ENCODE measurements at places on chromosomes 7 and 10. TPM values are rescaled to one million over a fixed set of nuclear protein-coding genes. Genes with fewer than 3 reads are reported as not detected.

NUDT13 gene
- 0.56 TPM for total RNA-seq

CREB5 gene
- total RNA-seq, result 49.1 TPM

VAX1 gene
- total RNA-seq, result not detected

UCN3 gene
- not detected for total RNA-seq

PKD1L1 gene
- 0.14 TPM for total RNA-seq

THSD7A gene
- 6.1 TPM for total RNA-seq

DNA sequence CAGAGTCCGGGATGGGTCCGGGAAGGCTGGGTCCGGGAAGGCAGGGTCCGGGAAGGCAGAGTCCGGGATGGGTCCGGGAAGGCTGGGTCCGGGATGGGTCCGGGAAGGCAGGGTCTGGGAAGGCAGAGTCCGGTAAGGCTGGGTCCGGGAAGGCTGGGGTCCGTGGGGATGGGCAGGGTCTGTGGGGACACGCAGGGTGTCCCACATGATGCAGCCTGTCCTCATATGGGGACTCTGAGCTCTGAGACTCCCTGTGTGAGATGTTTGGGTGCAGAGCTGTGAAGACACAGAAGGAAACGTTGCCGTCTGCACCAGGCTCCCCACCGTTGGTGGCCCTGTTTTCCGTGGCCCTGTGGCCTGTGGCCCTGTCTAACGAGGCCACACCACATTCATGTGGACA, 45.7 kb upstream of the ADGRA1 start:
- no peak for DNase-seq

- no peak for DNase-seq
These were observed 70.5 kb upstream of the FGL2 start for GRCh38 chr7:77270094-77270480.

DNA sequence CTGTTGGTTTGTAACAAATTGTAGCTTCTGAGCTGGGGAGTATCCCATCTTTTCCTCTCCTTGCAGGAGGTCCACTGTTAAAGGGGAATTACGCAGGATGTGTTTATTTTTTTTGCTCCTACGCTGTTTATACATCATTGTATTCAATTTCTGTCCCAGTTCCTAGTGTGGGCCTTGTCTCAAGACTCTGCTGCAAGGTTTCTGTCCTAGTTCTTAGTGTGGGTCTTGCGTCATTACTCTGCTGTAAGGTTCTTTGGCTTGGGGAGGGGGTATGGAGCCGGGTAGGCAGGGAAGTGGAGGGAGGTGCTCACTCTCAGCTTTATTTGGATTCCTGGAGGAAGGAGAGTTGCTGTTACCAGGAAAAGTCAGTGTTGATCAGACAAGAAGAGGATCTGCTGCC, 64.0 kb upstream of the TRIM8 start:
- no peak for DNase-seq

DNA sequence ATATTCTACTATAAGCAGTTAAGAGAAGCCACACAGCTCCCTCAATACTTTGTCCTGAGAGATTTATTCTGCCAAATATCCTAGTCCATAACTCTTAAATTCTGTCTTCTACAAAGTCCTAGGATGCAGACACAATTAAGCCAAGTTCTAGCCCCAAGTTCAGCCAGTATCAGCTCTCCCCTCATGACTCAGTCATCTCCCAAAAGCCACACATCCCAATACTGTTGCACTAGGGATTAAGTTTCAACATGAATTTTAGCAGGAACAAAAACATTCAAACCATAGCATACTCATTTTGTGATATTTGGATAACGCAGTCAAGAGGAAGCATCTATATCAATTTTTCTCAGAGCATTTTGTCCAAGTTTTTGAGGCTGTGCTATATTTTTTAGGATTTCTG, 277.4 kb downstream of the FZD1 start:
- DNase-seq, result no peak

DNA sequence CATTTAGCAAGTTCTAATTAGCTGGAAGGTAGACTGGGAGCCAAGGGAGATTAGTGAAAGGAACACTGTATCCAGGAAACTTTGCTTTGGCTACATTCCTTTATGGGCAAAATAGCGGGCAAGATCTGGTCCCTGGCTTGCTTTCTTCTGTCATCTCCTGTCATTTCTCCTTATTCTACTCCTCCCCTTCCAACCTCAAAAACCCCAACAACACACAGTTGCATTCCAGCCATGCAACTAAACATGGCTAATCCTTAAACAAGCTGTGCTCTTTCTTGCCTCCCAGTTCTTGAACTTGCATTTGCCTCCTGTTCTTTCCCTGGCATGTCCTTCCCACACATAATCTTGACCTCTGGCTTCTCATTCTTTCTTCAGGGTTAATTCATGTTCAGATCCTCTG, 59.5 kb upstream of the CDCA7L start:
- DNase-seq, result no peak

GRCh38 chr7:98797150-98797549, 72.7 kb downstream of the TMEM130 start:
- DNase-seq, result no peak

DNA sequence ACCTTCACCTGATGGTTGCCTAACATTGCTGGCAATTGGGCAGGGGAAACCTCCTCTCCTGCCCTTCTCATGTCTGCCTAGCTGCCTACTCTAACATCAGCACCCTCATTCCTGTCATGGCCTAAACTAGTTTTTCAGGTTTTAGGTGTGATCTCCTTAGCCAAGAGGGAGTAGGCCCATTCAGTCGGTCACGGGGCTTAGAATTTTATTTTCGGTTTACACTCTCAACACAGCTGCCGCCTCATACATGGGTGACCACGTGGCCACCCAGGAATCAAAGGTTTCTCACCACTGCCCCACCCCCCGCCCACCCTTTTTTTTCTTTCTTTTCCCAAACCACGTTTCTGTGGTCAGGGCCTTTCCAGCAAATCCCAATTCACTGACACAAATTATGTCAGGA, 97.2 kb downstream of the RALA start:
- no peak for DNase-seq

DNA sequence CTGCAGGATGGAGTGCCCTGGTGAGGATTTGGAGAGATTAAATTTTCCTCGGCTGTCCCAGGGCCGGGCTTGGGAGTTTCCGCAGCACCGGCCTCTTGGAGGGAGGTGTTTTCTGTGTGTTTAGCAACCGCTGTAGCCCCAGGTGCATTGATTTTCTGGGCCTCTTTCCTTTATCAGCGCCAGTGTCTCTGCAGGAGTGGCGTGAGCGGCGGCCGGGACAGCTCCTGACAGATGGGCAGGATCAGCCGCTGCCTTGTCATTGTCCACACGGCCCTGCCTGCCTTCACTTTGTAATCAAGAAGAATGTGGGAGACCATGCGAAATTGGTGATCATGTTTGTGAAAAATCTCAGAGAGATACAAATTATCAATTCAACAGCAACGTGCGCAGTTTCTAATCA, 32.4 kb downstream of the NKX6-2 start:
- no peak for DNase-seq

- no peak for DNase-seq
These were observed 67.5 kb upstream of the WNT16 start for GRCh38 chr7:121261207-121261884.

DNA sequence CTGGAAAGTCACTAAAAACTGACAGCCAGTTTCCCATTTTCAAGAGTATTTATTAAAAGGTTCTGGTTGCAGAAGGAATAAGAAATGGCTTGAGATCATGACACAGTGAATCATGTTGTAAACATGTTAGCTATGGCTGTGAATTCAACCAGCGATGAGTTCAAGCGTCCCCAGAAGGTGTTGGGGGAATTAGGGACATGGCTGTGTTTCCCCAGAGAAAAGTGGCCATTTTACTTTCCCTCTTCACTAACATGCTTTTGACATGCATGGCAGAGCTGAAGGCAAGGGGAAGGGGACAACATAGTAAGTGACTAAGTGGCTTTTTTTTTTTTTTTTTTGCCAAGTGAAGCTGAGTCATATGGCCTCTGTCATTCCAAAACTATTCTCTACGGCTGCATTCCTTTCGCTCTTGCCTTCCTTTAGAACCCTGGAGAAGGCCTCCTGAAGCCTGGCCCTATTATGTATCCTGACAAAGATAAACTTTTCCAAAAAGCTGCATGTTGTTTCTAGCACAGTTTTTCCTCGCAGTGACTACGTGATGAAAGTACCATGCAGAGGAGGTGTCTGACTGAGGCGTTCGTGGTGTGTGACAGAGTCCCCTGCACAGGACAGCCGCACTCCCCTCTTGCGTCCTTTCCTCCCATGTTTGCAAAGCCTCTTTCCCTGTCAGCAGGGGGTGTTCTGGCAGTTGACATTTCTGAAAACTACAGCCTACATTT, 46.9 kb downstream of the EGFR start:
- DNase-seq, result no peak

Data from thoracic aorta (tissue), 2 donors.